Lung microvascular endothelial cell (primary cell): ENCODE measurements at places on chromosomes 1 and 21.

DNA sequence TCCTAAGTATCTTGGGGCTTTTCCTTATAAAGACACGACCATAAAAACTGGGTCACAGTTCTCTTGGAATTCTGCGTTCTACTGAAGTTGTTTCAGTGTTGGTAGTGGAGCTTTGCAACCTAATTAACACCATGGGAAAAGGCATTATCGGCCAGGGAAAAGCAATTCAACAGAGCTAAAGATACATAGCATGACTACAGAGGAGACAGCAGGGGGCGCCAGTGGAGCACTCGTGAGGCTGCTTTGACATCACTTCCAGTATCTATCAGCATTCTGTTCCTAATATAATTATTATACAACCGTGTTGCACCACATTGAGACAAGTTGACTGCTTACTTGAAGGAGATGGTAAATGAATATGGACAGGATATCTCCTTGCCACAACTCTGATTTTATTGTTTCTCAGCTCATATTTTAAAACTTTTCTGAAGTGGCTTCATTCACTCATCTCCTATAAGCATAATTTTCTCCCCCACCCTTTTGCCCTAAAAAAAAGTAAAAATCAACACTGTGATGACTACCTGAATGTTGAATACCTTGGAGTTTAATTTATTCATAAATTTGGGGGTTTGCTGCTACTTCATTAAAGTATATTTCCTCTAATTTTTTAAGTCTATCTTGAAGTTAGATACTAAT is 39.4 kb downstream of the ZP4 start:
- peak; percentile 5 for DNase-seq

GRCh38 chr21:42490720-42491119 is 5.3 kb downstream of the RSPH1 start:
- DNase-seq = no peak

DNA sequence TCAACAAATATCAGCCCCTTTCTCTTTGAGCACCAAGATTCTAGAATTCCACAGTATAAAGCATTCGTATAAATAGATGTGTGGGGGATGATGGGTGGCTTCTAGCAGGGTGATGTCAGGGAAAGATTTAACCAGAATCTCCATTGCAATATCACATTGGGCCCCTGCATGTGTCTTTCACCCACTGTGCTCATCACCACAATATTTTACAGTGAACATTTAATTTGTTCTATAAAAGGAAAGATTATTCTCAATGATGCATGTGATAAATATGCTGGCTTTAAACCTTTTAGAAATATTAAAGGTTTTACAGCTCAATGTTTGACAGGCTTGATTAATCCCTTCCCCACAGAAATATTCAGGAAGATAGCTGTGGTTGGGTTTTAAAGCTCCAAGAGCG is 457.8 kb upstream of the DAB1 start:
- no peak for DNase-seq

DNA sequence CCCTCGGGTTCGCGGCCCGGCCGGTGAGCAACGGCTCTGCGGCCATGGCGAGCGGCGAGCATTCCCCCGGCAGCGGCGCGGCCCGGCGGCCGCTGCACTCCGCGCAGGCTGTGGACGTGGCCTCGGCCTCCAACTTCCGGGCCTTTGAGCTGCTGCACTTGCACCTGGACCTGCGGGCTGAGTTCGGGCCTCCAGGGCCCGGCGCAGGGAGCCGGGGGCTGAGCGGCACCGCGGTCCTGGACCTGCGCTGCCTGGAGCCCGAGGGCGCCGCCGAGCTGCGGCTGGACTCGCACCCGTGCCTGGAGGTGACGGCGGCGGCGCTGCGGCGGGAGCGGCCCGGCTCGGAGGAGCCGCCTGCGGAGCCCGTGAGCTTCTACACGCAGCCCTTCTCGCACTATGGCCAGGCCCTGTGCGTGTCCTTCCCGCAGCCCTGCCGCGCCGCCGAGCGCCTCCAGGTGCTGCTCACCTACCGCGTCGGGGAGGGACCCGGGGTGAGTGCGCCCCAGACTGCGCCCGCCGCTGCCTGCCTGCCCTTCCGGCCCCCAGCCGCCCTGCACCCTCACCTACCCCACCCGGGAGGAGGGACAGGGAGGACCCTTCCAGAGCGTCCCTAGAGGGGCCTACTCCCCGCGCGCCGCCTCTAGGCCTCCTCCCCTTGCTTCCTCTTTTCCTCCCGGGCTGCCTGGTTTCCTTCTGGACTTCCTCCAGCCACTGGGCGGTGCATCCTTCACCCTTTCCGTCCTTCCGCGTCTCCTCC is at the start of gene RNPEP:
Gene RNPEP (plus strand): TSS at position 26 of the 757 bp plus-strand sequence. CDS start 19 bp downstream, at position 45.
- DNase-seq = peak; percentile 54
